ENCODE measurements at places on chromosomes 1 and 21.

- no peak for DNase-seq
Measured at GRCh38 chr1:206690516-206690915, 5.8 kb downstream of the MAPKAPK2 start.

- no peak for DNase-seq
Measured at GRCh38 chr1:4500441-4500840, 154.0 kb upstream of the AJAP1 start.

- DNase-seq = no peak
Measured at GRCh38 chr1:17633654-17634053, 94.2 kb downstream of the ARHGEF10L start.

GRCh38 chr1:201275253-201275666 lies 8.0 kb upstream of the PKP1 start:
- DNase-seq = no peak

- DNase-seq = no peak
Measured at GRCh38 chr1:37718901-37719571, 26.7 kb downstream of the CDCA8 start.

GRCh38 chr1:214946615-214947014 lies 135.9 kb upstream of the KCNK2 start:
- DNase-seq = no peak

DNA sequence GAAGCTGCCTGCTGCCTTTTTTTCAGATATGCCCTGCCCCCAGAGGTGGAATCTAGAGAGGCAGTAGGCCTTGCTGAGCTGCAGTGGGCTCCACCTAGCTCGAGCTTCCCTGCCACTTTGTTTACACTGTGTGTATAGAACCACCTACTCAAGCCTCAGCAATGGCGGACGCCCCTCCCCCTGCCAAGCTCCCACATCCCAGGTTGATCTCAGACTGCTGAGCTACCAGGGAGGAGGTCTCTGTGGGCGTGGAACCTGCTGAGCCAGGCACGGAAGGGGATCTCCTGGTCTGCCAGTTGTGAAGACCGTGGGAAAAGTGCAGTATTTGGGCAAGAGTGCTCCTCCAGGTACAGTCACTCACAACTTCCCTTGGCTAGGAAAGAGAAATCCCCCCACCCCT lies 65.1 kb downstream of the MSH4 start:
- DNase-seq = no peak

DNA sequence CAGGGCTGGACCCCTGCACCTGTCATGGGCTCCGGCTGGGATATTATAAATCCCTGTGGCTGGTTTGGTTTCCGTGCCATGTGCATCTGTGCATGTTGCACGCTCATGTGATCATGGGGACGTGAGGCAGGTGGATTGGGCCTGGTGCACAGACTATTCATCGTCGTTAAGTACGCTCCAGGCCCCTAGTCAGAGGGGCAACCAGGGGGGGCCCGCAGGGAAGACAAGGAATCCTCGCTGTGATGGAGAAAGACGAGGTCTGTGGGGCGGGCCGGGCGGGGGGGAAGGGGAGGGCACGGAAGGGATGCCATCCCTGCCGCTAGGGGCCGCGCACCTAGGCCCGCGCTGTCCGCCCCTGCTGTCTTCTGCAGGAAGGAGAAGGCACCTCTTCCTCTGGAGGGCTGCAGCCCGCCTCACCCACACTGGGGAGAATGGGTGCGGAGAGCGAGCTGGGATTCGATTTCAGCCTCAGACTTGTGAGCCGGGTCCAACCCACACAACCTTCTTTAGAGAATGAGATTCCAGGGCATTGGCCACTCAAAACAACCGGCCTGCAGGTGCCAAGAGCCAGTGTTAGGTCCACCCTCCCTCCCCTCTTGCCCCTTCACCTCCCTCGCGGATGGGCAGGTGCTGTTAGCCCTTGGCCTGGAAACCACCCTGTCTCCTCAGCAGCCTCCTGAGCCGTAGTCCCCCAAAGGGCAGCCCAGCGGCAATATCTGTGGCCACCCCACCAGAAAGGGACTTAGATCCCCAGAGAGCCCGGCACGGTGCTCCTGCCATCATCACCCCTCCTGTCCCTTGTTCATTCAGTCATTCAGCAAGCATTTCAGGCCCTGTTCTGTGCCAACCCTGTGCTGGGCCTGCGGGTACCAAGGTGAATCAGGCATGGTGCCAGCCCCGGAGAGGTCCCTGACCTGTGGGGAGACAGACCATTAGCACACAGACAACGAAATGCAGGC lies 950 bp upstream of the LRP8 start:
- no peak for DNase-seq

GRCh38 chr1:224733027-224733911 lies 117.2 kb downstream of the CNIH3 start:
- peak; percentile 74 for DNase-seq

DNA sequence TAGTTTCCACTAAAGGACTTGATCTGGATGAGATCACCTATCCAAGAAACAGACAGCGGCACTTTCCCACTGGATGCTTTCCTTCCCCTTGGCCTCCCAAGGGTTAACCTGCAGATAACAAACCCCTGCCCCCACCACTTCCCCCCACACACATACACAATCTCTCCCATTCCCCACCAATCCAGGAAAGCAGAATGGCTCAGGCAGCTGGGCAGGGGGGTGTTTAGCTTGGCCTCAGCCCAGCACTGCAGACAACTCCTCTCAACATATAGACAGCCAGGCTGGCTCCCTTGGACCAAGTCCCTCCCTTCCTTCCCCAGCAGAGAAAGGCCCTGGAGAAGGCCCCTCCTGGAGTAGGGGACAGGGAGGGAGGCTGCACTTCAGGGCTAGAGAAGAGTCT lies 24.6 kb downstream of the PLEKHA6 start:
- no peak for DNase-seq

GRCh38 chr1:190193508-190194115 lies 284.1 kb downstream of the BRINP3 start:
- DNase-seq = no peak

GRCh38 chr1:248627971-248628844 lies 6.7 kb downstream of the OR2T11 start:
- DNase-seq = no peak
